Kidney glomerular epithelial cell (primary cell): ENCODE measurements at places on chromosomes 16 and 17.

DNA sequence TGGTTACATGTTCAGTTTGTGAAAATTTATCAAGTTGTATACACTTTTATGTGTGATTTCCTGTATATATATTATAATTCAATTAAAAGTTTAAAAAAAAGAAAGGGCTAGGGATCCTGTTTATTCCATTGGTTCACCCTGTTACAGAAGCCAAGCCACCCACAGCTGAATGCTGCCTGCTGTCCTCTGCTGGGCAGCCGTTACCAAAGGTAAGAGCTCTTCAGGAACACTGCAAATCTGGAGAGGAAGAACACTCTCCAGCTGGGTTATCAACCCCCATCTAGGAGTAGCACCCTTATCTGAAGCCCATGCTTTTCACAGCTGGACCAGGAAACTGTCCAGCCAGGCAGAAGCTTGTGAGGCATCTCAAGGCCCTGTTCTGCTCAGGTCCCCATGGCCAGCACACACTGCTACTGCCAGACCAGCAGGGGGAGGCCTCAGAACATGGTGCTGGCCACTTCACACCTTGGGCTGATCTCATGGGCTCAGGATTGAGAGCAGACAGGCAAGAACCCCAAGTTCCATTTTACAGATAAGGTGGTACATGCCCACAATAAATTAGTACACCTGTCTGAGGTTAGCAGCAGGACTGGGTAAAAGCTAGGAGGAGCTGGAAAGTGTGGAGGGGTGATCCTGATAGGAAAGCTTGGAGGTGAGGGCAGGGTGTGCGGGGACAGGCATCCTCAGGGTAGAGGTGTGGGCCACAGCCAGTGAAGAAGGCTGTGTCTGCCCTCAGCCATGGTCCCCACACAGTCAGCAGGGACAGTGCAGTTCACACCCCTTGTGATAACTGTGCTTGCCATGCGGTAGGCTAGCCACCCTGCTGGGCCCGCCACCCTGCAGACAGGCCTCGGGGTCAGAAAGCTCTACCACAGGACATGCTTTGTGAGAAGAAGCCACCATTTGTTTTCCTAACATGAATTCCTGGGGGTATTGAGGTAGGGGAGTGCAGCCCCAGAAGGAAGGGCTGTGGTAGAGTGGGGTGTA is 54.3 kb upstream of the SREBF1 start:
- peak; percentile 21 for DNase-seq

- no peak for DNase-seq
Observed at GRCh38 chr16:61323456-61323855, 712.8 kb downstream of the CDH8 start.

DNA sequence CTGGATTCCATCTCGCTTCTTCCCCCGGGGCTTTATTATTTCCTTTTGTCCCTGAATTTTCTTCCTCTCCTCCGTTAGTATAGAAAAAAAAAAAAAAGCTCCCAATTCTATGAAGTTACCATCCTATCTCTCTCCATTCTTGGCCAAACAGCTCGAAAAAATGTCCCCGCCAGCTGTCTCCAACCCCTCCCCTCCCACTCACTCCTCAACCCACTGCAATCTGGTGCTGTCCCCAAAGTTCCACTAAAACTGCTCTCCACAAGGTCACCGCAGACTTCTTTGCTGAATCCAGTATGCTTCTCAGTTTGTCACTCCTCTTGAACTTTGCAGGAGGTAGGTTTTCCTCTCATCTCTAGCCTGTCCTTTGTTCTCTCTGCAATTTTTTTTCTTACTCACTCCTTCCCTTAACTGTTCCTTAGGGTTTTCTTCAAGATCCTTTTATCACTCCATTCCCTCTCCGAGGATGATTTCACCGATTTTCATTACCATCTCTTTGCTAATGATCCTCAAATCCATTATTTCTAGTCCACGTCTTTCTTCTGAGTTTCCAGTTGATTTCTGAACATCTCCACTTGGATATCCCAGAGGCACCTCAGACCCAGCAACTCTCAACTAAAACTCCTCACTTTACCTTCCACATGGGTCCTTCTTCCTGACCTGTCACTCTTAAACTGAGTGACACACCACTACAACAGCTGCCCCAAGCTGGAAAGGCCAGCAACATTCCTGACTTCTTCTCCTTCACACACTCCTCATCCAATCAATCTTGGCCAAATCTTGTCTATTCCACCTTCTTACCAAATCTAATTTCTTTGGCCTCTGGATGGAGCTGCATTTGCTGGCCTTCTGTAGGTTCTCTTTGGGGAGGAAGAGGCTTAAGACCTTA is 1.5 kb upstream of the SUMO2 start:
- no peak for DNase-seq

DNA sequence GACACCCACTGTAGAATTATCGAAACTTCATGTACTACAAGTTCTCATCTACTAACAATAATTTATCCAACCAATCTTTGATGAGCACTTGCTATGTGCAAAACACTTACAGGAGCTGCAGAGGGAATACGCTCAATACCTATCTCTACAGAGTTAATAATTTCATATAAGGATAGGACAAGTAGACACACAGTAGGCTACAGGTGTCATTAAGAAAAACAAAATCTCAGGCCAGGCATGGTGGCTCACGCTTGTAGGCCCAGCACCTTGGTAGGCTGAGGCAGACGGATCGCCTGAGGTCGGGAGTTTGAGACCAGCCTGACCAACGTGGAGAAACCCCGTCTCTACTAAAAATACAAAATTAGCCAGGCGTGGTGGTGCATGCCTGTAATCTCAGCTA is 91.3 kb upstream of the PLEKHM1 start:
- DNase-seq, result no peak

- no peak for DNase-seq
Observed at GRCh38 chr16:938136-938535, 32.6 kb downstream of the LMF1 start.

DNA sequence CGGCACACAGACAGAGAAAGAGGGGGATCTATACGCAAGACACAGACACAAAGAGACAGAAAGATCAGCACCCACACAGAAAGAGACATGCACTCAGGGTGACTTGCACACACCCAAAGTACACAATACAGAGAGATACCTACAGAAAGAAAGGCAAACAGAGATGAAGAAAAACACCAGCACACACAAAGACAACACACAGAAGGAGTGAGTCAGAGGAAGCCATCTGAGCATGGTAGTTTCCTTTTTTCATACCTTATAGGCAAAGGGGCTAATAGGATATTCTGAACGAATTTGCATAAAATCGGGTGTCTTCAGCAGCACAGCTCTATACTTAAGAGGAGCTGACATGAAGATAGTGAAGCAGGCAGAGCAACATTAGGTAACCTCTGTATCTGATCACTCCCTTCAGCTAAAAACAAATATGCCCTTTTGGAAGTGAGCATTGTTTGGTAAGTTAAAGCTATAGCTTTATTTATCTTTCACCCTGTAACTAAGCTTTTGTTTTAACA is 198.6 kb downstream of the AATF start:
- peak; percentile 25 for DNase-seq

- no peak for DNase-seq
Observed at GRCh38 chr17:28047806-28048205, 5.3 kb downstream of the NLK start.

DNA sequence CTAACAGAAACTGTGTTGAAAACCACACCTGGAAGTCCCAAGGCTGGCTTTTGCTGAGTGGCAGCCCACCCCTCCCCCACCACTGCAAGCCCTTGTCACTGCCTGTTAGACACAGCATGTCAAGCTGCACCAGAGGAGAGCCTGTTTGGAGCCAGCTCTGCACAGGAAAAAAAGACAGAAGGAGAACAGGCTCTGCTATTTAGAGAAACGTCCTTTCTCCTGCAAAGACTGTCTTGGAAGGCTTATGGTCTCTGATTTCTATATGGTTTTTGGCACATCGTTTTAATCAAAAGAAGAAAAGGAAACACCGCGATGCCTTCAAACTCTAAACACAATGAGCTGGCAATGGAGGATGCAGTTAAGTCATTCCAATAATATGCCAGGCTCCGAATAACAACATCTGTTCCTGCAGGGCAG is 275.5 kb downstream of the MAP2K4 start:
- no peak for DNase-seq

DNA sequence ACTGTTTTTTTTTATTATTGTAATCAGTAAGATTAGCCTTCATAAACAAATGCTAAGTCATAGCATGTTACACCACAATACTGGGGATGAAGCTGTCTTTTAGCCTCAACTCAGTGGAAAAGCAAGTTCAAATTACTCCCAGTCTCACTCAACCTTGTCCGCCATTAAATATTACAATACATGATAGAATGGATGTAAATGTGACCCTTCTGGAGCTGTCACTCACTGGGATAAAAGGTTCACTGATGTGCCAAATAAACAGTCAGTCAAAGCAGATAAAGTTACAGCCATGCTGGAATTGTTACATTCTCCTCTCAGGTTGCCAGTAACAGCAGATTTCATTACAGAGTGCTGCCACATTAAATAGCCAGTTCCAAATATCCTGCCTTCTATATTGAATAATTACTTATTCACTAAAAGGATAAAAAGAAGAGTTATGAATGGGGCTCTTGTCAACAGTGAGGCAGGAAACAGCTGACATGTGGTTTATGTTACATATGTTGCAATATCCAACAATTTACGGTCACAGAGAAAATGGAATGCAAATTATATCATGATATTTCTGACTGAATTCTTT is 53.4 kb downstream of the BRIP1 start:
- DNase-seq, result no peak

DNA sequence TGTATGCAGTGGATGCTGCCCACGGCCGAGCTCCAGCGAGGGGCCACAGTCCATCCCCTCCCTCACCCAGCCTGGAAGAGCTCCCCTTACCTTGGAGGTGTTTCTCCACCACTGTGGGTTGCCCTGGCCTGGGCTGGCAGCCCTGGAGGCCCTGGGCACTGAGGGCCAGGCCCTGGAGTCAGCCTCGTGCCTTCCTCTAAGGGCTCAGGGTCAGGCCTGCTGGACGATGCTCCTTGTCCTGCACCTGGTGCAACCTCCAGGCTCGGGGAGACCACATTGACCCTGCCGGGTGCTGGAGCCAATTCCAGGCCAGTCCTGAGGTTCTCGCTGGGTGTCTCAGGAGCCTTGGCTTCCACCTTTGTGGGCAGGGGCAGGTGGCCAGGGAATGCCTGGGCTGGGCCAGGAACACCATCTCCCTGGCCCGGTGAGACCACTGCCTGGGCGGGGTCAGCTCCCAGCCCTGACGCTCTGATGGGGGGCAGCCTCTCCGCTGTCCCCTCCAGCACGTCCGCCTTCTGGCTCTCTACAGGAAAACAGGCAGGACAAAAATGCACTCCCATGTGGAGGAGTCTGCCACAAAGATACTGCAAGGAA is 10.4 kb downstream of the MYLK3 start:
- DNase-seq, result no peak

DNA sequence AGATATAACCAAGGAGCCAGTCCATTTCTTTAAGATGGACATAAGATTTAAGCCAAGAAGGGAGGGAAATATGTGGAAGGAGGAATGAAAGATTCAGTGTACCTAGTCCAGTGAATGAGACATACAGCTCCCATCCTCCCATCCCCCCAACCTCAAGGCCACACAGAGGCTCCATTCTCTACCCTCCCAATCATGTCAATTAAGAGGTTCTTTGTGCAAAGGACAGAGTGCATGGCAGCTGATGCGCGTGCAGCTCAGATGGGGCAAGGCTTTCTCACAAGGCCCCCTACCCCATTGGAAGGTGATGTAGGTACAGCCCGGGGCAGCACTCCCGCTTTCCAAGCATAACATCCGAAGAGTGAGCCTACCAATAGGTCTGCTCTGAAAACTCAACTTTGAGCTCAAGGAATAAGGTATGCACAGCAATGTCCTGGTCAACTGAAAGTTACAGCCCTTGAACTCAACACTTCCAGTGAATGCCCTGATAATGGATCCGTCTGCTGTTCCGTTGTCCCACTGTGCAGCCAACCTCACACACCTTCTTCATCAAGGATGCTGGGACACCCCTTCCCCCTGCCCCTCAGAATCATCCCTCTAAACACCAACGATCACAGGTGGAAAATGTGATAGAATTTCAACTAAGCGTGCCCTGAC is 458.1 kb downstream of the SOX9 start:
- DNase-seq, result no peak

DNA sequence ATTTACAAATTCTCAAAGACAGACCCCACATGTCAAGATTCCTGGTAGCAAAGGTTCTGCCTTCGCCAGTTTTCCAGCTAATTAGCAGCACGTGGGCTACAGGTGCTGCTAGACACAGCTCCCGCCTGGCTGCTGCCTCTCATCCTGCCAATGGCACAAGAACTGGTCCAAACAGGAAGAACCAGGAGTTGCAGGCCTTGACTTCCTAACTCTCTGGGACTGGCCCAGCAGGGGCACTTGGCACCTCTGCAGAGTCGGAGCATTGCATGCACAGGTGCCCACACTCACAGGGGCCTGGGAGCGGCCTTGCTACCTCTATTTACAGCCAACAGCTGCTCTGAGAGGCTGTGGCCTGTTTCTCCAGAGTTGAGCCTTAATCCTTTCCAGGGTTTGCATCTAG is 39.6 kb downstream of the TK2 start:
- DNase-seq, result no peak

- DNase-seq, result no peak
Observed at GRCh38 chr16:19677402-19677801, 40.6 kb downstream of the KNOP1 start.

- DNase-seq, result peak; percentile 74
Observed at GRCh38 chr17:62109378-62109902, 44.4 kb upstream of the MED13 start.

DNA sequence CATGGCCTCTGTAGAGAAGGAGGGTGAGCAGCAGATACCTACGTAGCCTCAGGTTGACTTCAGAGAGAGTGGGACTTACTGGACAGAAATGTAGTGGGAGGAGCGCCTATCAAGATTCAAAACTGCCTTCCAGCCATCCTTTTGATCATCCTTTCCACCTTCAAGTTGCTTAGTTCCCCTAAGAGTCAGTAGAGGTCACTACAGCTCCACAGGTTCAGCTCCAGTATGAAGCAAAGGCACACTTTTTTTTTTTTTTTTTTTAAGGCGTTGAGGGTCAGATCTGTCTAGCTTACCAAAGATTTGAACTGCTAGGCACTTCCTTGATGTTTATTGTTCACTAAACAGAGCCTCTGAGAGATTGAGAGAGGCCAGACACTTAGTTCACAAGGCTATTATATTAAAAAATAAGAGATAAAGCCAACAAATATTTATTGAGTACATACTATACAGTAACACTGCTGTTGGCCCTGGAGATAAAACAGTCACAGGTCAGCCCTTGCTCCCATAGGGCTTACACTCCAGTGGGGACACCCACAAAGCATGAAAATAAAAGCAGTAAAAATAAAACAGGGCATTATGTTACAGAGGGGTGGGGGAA is 3.1 kb downstream of the RNF227 start:
- peak; percentile 58 for DNase-seq
